ENCODE measurements at places on chromosomes 7 and 10. TPM values are rescaled to one million over a fixed set of nuclear protein-coding genes. Genes with fewer than 3 reads are reported as not detected.

SYNPO2L gene
- polyA plus RNA-seq, result 8.8 TPM

ZNF735 gene
- polyA plus RNA-seq, result not detected

CELF2 gene
- 13.2 TPM for polyA plus RNA-seq

PNLIP gene
- 0.03 TPM for polyA plus RNA-seq

CHAT gene
- not detected for polyA plus RNA-seq

AS3MT gene
- 0.96 TPM for polyA plus RNA-seq

PSPH gene
- 2.5 TPM for polyA plus RNA-seq

CDC14C gene
- not detected for polyA plus RNA-seq

GSTO2 gene
- 1.1 TPM for polyA plus RNA-seq

ZPBP gene
- polyA plus RNA-seq, result not detected

Measured in psoas muscle (tissue), 8 donors.